ENCODE measurements at places on chromosomes 5 and 9.

GRCh38 chr5:166382031-166382430, 1909.4 kb upstream of the WWC1 start:
- no peak for DNase-seq

DNA sequence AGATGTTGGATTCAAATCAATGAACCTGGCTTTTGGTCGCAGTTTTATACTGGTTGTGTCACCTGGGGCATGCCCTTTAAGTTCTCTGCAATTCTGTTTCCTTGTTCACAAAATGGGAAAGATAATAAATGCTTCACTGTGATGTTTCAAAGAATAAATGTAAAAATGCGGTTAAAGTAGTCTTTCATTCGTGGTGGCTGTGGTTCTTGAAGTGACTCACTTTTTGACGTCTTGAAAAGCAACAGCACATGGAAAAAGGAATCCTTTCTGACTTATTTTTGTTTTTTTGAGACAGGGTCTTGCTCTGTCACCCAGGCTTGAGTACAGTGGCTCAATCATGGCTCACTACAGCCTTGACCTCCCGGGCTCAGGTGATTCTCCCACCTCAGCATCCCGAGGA, 88.4 kb upstream of the SLIT3 start:
- peak; percentile 21 for DNase-seq

DNA sequence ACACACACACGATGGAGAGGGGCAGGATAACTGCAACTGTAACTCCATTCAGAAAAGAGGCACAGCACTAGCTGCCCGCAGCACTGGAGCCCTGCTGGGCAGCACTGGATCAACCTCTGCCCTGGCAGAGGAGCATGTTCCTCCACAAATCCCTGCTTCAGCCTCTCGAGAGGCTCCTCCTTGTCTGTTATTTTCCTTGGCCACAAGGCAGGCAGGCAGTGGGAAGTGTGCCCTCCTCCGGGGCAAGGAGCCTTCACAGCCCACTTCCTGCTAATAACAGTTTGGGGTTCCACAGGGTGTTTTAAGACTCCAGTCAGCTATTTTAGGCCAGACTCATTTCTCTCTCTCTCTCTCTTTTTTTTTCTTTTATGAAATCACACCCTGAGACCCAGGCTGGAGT, 11.8 kb downstream of the FXN start:
- DNase-seq: no peak

DNA sequence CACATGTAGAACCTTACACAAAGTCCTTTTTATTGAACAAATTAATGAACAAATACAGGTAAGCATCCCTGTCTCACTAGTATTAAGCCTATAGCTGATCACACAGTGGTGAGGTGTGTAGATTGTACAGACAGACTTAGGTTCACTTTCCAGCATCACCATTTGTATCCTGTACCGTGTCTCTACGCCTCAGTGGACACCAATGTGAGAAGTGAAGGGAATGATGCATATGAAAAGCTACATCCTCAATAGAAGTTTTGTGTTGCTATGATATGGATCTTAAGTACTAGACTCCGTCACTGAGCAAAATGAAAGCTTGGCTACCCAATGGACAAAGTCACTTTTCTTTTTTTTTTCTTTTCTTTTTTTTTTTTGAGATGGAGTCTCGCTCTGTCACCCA, 46.6 kb downstream of the UGCG start:
- no peak for DNase-seq

DNA sequence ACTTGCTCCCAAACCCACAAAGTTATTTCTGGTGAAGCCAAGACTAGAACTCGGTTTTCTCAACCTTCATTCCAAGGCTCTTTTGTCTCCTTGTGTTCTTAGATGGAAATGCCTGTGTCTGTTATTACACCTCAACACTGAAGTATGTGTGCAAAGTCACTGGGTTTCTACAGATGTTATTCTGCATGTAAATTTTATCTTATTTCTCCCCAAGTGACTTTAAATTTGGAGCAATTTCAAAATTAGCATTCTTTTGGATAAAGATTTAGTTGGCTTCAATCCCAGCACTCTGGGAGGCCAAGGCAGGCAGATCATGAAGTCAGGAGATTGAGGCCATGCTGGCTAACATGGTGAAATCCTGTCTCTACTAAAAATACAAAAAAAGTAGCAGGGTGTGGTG, 104.4 kb upstream of the GNA14 start:
- DNase-seq: peak; percentile 95

DNA sequence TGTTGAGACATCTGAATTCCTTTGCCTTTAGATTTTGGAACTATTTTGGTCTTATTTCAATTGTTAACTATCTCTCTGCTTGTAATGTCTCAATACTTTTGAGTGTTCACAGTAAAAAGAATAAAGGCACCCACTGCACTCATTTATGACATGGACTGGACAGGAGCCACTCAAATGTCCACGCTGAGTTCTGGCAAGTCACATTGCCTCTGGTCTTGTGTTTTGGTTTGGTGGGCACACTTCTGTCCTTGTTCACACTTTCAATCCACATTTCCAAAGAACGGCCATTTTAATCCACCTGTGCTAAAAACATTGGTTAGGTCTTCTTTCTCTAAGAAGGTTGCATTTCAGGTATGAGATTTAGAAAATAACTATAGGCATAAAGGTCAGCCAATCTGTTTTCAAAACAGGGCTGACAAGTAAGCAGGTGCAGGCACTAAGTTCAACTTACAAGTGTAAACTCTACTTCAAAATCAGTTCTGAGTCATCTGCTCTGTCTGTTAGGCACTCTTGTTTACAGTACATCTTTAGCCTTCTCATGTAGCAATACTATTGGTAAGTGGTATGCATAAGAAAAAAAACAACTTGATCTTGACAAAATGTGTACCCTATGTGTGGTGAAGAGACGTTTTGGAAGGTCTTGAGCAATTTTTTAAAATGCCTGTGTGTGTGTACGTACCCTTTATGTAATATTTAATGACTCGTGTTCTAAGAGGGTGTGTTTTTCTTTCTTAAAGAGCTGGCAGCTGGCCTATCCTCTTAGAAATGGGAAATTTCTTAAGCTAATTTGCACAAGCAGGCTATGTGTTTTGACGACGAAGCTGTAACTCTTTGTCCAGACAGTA, 31.5 kb upstream of the ZFAND5 start:
- peak; percentile 31 for DNase-seq

DNA sequence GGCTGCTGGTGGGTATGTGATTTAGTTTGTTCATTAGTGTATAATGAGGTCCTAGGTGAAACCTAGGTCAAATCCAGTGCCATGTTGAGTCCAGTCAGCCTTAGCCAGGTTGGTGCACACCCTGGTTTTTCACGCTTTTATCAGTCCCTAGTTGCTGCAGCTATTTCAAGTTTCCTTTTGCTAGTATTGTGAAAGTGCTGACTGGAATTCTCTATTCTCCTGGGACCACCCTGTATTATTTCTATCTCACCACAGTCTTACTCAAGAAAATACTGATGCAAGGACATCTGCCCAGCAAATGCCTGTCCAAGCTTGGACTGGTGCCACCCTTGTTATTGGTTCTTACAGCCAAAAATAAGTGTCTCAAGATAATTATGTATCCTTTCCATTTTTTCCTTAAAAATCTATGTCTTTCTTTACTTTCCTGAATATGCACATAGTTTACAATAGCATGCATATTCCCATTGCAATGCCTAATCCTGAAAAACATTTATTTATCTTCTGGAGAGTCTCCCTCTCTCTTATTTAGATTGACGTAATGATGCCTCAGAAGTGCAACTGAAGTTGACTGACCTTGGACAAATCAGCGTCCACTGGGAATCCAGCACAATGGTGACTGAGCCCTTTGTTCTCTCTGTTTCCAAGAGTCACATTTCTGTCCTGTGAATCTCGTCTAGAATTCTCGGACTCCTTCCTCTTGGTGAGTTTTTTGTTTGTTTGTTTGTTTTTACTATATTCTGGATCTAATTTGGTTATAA, 1075.0 kb downstream of the CDH9 start:
- DNase-seq: no peak

- DNase-seq: no peak
Observed at GRCh38 chr9:78314550-78314949, 17.6 kb downstream of the PSAT1 start.

- DNase-seq: no peak
Observed at GRCh38 chr9:134939080-134939733, 21.5 kb upstream of the FCN1 start.

- peak; percentile 2 for DNase-seq
Observed at GRCh38 chr5:119795768-119796167, 166.4 kb downstream of the FAM170A start.

DNA sequence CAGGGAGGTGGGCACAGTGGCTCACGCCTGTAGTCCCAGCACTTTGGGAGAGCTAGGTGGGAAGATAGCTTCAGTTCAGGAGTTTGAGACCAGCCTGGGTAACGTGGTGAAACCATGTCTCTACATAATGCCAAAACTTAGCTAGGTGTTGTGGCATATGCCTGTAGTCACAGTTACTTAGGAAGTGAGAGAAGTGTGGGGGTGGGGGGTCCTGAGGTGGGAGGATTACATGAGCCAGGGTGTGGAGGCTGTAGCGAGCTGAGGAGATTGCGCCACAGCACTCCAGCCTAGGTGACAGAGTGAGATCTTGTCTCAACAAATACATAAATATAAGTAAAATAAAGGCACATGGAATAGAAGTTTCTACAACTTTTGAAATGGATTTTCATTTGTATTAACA, 23.1 kb downstream of the VCAN start:
- no peak for DNase-seq

DNA sequence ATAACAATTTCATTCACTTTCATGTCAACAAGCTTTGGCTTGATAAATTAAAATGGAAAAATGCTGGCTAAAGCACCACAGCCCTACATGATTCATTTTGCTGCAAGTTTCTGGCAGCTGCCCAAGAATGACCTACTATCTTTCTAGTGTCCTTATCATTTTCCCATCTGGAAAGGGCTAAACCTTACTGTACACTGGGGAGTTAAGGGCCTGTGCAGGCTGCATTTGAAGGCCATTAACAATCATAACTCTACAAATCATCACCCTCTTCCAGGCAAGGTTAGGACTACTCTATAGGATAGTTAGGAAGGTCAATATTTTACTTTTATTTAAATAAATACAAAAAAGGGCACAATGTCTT, 579.7 kb upstream of the ZNF608 start:
- peak; percentile 90 for DNase-seq

DNA sequence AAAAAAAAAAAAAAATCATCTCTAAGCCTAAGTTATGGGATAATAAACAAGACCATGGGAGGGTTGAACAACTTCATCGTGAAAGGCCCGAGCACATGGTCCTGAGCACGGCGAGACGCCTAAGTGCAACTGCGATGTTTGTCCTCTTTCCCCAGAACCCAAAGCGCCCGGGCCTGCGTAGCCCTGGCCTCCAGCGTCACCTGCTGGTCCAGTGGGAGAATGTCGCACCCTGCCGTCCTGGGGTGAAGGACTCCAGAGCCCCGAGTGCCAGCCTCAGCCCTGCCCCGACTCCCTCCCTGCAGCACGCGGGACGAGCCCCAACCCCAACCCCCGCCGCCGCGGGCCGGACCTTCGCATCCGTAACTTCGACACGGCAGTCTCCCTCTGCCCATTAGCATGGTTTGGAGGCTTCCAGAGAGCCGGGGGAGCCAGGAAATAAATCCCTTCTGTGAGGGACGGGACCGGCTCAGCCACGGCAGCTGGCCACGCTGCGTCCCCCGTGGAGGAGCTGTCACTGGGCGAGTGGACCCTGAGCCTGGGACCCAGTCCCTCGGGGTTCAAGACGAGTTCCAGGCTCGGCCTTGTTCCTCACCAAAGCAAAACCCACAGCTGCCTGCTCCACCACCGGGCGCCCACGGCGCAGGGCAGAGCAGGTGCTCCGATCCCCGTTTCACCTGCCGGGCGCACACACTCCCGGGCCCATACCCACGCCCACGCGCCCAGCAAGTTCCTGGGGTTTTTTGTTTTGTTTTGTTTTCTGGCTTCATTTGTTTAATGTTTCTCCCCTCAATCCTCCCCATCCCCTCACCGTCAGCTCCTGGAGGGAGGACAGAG, 132.5 kb upstream of the HAND1 start:
- peak; percentile 66 for DNase-seq

- peak; percentile 18 for DNase-seq
Observed at GRCh38 chr5:24347158-24347557, 297.6 kb downstream of the CDH10 start.

DNA sequence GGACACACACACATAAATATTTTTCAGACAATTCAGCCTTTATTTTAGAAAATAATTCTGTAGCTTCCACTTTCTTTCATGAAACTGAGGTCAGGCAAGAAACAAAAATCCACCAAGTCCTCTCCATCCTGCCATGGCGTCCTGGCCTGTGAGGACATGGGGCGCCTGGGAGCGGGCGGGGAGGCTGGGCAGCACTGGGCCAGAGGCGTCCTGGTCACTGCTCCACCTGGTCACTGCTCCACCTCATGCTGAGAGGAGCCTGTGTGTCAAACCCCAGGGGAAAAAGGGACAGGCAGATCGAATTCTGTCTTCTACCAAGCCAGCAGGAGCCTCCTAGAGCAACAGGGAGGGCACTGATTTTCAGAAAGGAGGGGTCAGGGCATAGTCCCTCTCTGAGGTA, 12.1 kb downstream of the MGAT1 start:
- no peak for DNase-seq

DNA sequence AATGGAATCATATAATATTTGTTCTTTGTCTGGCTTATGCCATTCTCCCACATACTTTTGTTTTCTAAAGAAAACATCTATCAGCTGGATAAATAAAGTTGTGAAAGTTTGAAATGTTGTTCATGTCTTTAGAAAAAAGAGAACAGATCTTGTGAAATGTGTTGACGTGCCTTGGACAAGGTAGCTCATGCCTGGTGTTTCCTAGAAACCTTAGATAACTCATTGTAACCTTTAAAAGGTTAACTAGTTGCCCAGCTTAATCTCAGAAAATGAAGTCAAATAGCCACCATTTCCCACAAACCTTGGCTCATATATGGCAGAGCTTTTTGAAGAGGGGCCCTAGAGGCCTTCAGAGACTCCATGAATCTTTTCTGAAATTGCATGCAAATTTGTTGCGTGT, 15.3 kb downstream of the CDO1 start:
- no peak for DNase-seq

GRCh38 chr9:35790385-35791296, 750 bp upstream of the NPR2 start:
- peak; percentile 89 for DNase-seq

GRCh38 chr5:154873791-154874331, 15.4 kb downstream of the CNOT8 start:
- DNase-seq: no peak

DNA sequence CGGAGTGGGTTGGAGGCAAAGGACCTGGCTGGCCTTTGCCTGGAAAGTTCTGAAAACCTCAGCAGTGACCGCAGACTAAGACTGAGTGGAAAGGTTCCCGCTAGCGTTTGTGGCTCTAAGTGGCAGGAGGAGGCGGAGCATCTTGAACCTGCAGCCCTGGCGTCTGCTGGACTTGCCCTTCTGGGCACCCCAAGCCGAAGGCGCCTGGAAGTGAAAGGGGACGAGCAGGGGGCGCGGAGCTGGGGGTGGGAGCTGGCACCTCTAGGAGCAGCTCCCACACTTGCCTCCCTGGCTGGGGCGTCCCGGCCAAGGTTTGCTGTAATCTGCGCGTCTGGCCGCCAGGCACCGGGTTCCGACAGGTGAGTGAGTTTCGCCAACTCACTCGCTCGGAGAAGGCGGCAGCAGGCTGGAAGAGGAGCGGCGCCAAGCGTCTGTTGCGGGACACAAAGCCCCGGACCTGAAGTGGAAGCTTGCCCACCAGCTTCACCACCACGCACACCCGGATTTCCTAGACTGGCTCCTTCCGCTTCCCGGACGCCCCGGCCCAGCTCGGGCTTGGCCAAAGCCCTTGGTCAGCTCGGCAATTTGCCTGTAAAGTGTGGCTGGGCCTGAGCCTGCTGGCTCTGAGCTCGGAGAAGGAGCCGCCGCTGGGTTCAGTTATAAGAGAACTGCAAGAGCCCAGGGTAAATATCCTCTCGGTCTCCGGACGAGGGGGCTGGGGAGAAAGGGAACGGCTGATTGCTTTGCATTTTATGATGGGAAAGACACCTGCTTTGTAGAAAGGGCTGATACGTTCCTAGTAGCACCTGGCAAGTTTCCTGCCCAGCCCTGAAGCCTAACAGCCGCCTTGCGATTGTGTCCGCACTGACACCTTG, at the start of gene GNA14:
GNA14 (minus strand) TSS at position 89 of the 875 bp plus-strand sequence. CDS start 529 bp downstream, outside the sequence.
- DNase-seq: no peak
